NCI-H2081 treated with DMSO at 0.1 percent for 48 hours (cell line): ENCODE measurements at places on chromosomes 2 and 18.

DNA sequence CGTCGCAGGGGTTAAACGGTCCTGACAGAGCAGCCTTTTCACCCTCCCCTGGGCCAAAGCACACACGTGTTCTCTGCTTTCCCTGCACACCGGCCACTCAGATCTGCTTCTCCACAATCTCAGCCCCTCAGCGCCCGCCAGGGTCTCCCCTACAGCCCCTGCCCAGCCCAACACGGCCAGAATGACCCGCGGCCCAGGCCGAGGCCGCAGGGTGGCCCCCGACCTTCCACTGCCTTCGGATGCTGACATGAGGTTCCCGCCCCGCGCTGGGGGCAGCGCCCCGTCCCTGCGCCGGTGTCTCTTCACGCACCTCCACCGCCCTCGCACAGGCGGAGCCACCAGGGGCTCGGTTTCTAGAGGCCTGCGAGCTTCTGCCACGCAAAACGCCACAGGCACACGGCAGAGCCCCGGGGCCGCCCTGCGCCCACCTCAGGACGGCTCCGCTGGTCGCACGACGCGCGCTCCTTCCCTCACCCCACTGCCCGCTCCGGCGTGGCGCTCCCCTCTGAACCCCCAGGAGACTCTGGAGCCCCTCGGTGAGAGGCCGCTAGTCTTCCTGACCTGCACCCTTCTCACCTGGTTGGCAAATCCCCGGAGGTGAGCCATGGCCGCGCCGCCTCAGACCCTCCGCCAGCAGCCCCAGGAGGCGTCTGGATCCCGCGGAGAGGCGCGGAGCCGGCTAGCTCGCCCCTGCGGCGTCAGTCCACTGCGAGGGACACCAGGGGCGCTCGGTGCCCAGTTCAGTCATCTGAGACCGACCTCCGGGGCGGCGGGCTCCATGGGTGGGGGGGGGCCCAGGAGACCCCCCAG lies 749 bp downstream of the STK25 start:
- DNase-seq: no peak

DNA sequence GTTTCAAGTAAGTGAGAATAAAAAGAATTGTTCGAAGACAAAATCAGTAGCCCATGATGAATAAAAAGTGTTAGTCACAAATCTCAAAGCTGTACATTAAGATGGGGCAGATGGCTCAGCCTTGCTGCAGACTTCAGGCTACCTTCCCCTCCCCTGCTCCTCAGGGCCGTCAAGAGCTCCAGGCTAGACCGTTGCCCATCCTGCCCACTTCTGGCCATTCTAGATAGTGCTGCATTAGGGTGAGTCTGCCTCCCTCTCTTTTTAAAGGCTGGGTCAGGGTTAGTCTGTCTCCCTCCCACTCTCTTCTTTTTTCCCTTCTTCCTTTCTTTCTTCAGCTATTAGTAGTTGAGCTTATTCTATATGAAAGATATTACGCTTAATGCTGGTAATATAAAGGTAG lies 86.0 kb downstream of the MAPRE2 start:
- DNase-seq: no peak

GRCh38 chr2:28678175-28678855 lies 73.3 kb upstream of the PPP1CB start:
- no peak for DNase-seq

GRCh38 chr18:22219568-22220355 lies 50.4 kb downstream of the GATA6 start:
- no peak for DNase-seq

DNA sequence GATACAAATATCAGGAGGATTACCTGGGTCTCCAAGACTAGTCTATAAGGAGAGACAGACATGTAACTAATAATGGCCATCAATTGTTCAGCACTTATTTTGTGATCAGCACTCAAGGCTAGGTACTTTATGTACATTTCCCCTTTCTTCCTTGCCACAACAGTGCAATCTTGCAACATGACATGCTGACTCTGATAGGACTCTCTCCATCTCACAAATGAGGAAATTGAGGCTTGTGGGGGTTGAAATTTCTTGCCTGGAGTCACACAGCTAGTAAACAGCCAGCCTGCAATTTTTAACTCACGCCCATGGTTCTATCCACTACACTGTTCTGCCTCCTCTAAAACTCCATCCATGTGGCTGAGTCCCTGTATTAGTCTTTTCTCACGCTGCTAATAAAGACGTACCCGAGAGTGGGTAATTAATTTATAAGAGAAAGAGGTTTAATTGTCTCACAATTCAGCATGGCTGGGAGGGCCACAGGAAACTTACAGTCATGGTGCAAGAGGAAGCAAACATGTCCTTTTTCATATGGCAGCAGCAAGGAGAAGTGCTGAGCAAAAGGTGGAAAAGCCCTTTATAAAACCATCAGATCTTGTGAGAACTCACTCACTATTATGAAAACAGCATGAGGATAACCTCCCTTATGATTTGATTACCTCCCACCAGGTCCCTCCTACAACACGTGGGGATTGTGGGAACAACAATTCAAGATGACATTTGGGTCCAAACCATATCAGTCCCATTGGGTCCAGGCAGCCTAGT lies 302.4 kb downstream of the PLCL1 start:
- DNase-seq: no peak

- DNase-seq: no peak
Observed at GRCh38 chr2:24163601-24164000, 11.3 kb upstream of the FAM228A start.

- DNase-seq: no peak
Observed at GRCh38 chr18:59155153-59155552, 15.5 kb downstream of the SEC11C start.

DNA sequence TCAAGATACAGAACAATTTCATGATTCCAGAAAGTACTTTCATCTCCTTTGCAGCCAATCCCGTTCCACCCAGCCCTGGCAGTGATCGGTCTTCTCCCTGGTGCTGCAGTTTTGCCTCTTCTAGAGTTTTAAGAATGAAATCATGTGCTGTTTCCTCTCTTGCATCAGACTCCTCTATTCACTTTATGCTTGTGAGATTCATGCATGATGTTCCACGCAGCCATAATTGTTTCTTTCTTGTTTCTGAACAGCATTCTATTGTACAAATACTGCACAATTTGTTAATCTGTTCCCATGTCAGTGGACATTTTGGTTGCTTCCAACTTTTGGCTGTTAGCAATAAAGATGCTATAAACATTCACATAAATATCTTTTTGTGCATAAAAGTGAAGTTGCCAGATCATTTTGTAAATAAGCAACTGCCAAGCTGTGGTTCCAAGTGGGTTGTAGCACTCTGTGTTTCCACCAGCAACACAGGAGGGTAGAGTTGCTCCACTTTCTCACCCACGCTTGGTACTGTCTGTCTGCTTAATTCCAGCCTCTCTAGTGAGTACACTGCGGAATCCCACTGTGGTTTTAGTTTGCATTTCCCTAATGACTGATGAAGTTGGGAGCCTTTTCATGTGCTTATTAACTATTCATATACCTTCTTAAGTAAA lies 104.5 kb downstream of the TWIST2 start:
- no peak for DNase-seq

DNA sequence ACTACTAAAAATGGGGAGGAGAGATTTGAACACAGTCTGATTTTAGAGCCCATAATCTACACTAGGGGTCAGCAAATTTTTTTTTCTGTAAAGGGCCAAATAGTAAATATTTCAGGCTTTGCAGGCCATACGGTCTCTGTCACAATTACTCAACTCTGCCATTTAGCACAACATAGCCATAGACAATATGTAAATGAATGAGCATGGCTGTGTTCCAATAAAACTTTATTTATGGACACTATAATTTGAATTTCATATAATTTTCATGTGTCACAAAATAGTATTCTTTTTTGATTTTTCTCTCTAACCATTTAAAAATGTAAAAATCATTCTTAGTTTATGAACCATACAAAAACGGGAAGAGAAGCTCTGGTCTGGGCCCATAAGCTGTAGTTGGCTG lies 309.4 kb downstream of the GPD2 start:
- no peak for DNase-seq

DNA sequence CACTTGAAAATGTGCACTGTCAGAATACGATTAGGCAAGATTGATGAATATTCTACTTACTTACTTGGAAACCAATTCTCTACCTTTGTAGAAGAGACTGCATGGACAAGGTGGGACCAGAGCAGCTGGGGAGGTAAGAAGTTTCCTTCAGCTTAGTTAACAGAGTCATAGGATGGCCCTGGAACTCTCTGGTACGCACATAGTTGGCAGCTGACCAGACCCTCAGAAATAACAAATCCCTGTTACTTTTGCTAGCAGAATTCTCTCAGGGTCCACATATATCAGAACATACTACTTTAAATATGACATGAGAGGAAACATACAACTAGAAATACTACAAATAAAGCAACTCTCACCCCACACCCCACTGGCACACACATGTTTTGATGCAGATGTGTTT lies 24.8 kb upstream of the STAT1 start:
- no peak for DNase-seq

GRCh38 chr2:26754972-26755670 lies 9.0 kb upstream of the SLC35F6 start:
- DNase-seq: no peak

GRCh38 chr2:205722283-205722918 lies 40.1 kb downstream of the NRP2 start:
- DNase-seq: no peak

DNA sequence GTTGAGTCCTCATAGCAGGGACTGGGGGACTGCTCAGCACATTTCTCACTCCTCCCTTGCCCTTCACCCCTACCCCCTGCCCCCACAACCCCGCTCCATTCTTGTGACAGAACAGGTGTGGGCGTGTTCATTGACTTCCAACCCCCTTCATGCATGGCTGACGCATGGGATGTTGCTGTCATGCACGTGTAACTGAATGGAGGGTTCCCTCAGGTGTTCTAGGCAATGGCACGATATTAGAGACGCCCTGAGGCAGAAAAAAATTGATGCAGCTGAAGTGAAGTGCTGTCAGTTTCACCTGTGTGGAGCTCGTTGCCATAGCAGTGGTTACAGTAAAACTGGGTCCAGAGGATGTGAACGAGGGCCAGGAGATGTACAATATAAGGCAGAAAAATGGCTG lies 6.5 kb upstream of the THOC1 start:
- DNase-seq: no peak

DNA sequence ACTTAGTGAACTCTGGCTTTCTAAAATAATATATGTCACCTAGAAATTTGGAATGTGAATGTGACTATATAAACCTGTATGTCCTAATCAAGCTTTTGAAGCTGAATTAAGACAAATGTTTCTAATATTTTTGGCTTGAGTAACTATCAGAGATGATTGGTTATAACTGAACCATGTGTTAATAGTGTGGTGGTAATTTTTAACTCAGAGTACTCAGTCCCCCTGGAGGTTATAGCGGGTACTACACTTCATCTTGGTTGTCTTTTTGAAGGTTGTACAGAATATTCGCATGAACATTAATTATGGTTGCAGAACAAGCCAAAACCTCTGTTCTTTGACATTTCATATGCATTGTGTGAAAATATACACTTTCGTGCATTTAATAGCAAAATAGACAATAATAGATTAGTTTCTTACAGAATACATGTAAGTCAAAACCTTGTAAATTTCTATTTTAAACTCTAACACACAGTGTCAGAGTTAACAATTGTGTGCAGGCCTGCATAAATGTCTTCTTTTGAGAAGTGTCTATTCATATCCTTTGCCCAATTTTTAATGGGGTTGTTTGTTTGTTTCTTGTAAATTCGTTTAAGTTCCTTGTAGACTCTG lies 86.0 kb downstream of the OSBPL6 start:
- no peak for DNase-seq

DNA sequence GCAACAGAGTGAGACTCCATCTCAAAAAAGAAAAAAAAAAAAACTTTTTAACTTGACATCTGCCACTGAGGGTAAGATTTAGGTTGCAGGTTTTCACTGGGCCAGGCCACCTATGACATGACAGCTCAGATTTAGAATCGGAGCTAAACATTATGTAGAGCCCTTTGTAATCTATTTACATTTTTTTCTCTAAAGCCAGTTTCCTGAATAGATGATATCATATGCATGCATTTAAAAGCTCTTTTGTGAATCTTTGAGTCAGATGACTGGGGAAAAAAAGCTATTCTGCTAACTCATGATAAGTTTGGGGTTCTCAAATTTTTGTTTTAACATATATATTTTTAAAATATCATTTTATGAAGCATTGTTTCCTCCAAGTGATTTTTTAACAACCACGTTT lies 21.3 kb downstream of the PRKAG3 start:
- DNase-seq: no peak

DNA sequence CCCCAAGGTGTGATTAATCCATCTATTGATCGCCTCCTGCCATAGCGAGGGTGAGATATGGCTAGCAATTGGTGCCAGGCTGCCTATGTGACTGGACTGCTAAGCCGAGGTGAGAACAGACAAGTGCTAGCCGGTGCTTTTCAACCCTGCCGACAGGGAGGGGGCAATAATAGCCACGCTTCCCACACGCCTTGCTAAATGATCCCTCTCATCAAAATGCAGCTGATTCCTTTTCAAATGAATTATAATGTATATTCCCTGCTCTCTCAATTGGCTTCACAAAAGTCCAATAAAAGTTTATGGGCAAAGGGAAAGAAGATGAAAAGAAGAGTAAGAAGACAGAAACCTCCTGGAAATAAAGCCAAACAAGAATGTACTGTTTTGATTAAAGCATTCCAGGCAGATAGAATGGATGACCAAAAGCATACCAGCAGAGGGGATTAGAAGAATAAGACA lies 235.6 kb downstream of the ICOS start:
- DNase-seq: no peak

- no peak for DNase-seq
Observed at GRCh38 chr2:217954051-217954450, 48.7 kb downstream of the TNS1 start.

- DNase-seq: no peak
Observed at GRCh38 chr2:30950339-30950738, 143.1 kb upstream of the CAPN13 start.

DNA sequence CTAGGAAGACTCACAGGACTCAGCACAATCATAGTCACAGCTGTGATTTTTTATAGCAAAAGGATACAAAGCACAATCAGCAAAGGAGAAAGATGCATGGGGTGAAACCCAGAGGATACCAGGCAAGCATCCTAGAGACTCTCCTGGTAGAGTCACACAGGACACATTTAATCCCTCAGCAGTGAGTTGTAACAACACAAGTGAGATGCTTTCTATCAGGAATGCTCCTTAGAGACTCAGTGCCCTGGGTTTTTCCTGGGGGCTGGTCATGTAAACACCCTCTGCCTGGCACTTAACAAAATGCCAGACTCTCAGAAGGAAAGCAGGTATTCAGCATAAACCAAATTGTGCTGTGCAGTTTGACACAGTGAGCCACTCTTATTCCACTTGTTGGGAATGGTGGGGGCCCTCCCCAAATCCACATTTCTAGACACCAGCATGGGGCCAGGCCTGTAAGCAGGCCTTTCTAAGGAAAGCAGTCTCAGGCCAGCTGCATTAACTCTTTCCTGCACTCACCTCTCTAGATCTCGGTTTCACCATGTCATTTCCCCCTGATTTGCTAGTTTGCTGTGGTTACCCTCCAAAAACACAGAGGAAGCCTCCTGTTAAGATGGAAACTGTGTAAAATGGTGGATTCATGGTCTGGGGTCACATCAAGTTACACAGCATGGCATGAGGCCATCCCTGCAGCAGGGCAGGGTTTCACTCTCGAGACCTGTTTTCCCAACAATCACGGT lies 16.9 kb upstream of the RNU4ATAC start:
- no peak for DNase-seq

GRCh38 chr2:233012301-233012971 lies 620 bp downstream of the NGEF start:
- no peak for DNase-seq
